Stimulated activated CD8-positive, alpha-beta memory T cell treated with anti-CD3 and anti-CD28 coated beads, Interleukin-7, amount 100 ng/mL, for 4 hours (primary cell): ENCODE measurements at places on chromosomes 5 and 9.

DNA sequence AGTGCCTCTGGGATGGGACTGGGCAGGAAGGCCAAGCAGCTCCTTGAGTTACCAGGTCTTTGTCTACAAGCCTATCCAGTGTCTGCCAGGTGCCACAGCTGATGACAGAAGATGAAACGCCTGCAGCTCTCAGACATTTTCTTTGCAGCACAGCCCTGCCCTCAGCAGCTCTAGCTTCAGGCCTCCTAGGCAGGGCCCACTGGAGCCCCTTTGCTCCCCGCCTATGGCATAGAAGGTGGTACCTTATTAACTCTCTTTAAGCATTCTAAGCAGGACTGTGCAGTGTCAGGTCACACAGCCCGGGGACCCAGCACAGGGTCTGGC lies 1.3 kb upstream of the SKP1 start:
- DNase-seq = no peak

- no peak for DNase-seq
These were observed 936.6 kb downstream of the NR2F1-AS1 start for GRCh38 chr5:92644266-92644886.

DNA sequence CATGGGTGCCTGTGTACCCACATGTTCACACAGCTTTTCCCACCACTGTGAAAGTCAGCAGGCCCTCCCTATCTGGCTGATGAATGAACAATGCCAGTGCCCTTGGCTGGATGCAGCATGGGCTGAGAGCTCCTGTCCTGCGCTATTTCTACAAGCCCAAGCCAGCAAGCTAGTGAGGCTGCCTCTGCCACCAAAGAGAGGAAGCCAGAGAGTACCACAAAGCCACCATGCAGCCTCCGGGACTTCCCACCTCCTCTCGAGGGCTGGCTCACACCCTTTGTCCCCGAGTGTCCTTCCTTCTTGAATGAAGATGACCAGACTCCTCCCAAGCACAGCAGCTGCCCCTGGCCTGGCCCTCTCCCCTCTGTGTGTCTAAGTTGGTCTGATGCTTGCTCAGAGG lies 76.5 kb downstream of the SH3PXD2B start:
- no peak for DNase-seq

GRCh38 chr5:159286420-159287035 lies 23.4 kb downstream of the UBLCP1 start:
- DNase-seq = no peak

DNA sequence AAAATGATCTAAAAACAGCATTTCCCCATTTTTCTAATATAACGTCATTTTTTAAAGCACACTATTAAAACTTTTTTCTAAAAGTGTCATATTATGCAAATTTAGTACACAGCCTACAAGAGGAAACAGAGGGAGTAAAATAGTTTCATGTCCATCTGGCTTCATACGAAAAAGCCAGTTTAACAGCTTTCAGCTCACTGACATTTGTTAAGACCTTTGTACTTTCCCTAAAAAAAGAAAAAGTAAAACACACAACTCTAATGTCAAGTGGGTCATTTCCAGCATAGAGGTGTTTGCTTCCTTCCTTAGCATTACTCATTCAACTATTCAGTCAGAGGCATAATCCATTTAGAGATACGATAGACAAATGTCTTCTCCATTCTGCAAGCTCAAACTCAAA lies 49.4 kb downstream of the ABHD17B start:
- DNase-seq = no peak

DNA sequence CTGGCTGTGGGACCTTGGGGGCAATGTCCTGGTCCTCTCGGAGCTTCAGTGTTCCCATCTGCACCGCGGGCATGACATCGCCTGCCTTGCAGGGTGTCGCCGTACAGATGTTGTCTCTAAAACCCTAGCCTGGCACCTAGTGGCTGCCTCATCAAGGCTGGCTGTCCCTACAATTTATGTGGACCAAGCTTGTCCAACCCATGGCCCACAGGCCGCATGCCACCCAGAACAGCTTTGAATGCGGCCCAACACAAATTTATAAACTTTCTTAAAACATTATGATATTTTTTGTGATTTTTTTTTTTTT lies 18.3 kb upstream of the ASS1 start:
- no peak for DNase-seq

- no peak for DNase-seq
These were observed 129.7 kb upstream of the CHD1 start for GRCh38 chr5:99058466-99058865.

DNA sequence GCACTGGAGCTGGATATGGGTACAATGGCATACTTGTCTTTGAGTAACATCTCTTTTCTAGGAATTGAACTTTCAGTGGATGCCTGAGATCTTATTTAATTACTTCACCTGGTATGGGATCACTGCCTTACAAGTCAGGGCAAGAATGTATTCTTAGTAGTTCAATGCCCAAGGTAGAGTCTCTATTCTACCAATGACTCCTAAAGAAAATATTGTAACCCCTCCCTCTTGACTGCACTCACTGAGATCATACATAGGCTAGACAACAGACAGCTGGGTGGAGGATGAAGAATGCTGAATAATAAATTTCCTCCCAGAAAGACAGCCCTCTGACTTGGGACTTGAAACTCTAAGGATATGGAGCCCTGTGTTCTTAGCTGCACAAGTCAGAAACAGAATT lies 1216.3 kb upstream of the ACO1 start:
- DNase-seq = no peak

GRCh38 chr9:112120030-112120341 lies 55.1 kb downstream of the SUSD1 start:
- DNase-seq = no peak

DNA sequence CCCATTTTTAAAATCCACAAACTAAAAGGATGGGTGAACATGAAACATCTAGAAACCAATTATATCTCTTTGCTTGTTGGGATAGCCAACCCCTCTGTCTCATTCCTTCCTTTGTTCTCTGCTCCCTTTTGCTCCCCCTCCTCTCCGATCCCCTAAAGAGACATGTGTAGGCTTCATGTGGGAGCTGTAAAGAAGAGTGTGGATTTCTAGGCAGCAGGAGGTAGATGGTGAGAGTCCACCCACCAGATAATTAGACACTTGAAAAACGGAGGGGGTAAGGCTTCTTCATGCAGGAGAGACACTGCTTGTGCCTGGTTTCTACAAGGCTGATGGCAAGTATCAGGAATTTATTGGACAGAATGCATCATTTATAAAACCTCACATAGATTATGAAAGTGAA lies 27.3 kb upstream of the CFAP157 start:
- DNase-seq = no peak

GRCh38 chr5:159908591-159908940 lies 7.7 kb upstream of the ADRA1B start:
- no peak for DNase-seq

DNA sequence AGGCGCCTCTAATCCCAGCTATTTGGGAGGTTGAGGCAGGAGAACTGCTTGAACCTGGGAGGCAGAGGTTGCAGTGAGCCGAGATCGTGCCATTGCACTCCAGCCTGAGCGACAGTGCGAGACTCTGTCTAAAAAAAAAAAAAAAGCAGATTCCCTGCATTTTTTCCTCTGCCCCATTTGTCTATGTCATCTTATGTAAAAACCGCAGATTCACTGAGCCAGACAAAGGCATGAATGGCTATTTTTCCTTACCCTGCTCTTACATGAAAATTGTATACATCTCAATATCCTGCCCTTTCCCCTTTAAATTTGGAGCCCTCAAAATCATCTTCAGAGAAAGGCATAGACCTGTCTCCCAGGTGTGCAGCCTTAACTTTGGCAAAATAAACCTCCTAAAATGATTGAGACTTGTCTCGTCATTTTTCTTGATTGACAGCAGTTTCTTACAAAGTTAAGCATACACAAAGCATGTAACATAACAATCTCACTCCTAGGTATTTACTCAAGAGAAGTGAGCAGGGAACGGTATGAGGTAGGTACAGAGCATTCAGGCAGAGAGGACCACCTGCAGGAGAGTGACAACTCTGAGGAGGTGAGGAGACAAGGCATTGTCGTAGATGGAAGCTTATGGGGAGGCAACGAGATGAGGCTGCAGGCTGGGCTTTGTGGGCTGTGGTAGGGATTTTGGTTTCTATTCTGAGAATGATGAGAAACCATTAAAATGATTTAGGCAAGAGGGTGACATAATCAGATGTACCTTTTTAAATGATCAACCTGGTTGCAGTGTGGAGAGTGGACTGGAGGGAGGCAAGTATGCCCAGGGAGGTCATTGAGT lies 65.7 kb upstream of the IL6ST start:
- no peak for DNase-seq

DNA sequence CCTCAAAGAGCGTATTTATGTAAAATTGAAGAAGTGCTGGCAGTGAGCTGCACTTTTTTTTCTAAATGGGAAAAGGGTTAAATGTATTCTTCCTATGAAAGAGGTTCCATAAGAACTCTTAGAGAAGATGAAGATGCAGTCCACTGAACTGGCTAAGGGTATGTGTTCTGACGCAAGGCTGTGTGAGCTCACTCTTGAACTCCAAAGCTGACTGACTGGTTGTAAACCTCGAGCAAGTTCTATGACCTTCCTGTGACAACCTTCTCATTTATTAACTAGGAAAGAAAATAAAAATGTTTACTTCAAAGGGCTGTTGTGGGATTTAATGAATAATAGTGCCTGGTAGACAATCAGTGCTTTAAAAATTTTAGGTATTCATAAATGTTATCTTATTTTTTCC lies 46.7 kb downstream of the POC5 start:
- no peak for DNase-seq

DNA sequence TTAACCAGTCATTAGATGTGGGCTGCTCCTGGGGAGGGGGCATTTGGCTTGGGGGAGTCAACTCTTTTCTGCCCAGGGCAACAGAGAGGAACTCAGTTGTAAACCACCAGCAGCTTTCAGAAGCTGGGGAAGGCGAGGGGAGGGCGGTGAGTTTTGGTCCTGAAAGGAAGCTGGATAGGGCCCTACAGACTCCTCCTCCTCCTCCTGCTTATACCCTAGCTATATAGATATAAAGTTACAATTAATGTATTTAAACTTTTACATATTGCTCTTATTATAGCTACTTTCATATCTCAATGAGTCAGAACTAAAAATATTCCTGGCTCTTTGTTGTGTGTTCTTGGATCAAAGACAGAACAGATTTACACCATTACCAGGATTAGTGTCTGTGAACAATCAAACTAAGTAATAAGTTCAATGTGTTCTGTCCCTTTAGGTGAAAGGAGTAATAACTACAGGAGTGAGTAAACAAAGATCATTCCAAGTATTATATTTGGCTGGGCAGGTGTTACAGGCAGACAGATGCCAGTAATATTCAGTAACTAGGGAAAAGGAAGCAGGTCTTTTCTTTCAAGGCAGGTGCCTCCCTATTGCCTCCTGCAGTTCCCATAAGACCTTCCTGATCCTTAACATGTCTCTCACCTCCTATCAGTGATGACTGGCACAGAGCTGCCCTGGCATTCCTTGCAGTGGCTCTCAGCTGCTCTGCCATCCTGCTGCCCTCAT lies 20.5 kb upstream of the VPS13A start:
- DNase-seq = no peak

GRCh38 chr9:8838136-8838535 lies 1038.6 kb upstream of the DMAC1 start:
- DNase-seq = no peak

DNA sequence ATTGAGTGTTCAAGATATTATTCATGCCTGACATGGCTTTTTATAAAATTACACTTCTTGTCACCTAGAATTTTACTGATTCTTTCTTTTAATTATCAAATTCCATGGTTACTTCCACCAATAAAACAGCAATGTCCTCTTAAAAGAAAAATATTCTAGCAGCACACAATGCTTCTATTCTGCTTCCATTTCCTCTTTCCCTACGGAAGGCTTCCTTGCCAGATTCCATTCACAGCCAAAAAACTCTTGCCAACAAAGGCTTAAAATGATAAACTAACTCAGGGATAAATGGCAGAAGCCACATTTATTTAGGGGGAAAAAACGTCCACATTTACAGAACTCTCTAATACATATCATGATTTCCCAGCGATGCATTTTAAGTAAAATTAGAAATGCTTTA lies 111.6 kb downstream of the CTNND2 start:
- DNase-seq = no peak

DNA sequence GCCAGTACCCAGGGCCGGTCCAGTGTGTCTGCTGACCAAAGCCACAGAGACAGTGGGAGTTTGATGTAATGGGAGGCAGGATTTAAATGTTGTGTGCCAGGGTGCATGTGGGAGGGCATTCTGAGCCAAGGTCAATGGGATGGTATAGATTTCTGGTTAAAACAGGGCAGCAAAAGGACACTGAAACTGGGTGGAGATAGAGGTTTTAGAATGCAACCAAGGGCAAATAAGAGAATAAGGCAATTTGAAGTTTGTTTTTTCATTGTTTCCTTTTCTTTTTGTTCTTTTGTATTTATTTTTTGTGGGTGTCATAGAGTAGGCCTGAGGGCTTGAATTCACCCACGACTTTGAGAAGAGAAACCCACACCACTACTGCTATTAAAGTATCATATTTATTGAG lies 65.5 kb upstream of the CLINT1 start:
- DNase-seq = no peak

GRCh38 chr5:1942158-1942557 lies 59.4 kb upstream of the IRX4 start:
- no peak for DNase-seq

DNA sequence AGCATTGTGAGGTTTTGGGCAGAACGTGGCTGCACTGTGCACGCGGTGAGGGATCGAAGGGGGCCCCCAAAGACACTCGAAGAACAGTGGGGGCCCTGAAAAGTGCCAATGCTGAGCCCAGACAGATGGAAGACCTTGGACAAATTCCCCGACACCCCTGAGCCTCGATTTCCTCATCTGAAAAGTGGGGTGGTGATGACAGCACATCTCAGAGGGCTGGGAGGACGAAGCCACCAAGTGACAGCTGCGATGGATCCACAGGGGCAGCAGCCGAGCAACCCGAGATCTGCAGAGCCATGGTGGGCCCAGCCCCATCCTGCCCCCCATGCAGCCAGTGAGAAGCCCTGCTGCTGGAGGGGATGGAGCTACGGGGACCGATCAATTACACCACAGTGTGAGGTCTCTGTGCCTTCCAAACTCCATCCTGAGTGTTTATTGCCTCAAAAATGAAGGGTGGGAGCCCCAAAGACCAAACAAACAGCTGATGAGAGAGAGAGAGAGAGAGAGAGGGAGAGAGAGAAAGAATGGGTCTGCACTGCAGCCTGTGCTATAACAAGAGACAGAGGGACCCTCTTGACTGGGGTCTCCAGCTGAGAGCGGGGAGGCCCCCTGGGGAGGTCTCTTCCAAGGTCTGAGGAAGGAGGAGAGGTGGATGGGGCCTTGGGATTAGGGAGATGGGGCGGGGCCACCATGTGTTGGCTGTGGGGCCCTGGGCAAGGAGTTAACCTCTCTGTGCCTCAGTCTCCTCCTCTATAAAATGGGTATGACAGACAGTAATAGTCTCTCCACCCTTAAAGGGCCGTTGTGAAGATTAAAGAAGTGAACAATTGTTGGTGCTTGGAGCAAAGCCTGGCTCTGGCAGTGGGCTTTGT lies 134.4 kb upstream of the IER5L start:
- DNase-seq = no peak
